AG09309 (cell line): ENCODE measurements at places on chromosomes 1 and 21.

- no peak for DNase-seq
These were observed 10.2 kb upstream of the PLXNA2 start for GRCh38 chr1:208254376-208254775.

DNA sequence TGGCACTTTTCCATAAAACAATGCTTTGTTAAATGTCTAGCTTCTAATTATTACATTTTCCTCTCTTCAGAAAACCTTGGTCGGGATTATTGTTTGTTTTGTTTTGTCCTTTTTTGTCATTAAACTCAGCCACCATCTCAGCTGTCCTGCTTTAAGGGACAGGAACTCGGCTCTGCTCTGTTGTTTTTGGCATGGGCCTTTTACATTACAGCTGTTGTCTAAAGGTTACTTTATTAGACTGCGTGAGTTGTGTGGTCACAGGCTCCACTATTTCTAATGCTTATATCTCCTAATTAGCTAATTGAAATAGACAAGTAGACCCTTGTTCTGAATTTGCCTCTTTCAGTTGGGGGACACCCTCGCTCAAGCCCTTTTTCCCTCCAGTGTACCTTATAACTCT lies 1.6 kb downstream of the PALMD start:
- DNase-seq: no peak

- no peak for DNase-seq
These were observed 35.6 kb downstream of the EPB41 start for GRCh38 chr1:28950006-28950405.

DNA sequence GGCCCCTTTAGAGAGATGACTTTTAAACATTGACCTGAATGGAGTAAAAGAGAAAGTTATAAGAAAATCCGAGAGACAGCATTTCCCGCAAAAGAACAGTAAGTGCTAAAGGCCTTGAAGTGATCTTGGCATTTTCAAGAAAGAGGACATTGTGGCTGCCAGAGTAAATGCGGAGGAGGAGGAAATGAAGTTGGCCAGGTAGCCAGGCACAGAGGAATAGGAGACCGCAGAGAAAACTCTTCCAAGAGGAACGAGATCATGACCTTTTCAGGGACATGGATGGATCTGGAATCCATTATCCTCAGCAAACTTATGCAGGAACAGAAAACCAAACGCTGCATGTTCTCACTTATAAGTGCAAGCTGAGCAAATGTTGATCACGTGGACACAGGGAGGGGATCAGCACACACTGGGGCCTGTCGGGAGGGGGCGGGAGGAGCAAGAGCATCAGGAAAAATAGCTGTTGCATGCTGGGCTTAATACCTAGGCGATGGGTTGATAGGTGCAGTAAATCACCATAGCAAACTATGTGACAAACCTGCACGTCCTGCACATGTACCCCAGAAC lies 49.7 kb downstream of the EEIG2 start:
- DNase-seq: no peak

- DNase-seq: no peak
These were observed 80.1 kb downstream of the ZNF326 start for GRCh38 chr1:90074970-90075391.

DNA sequence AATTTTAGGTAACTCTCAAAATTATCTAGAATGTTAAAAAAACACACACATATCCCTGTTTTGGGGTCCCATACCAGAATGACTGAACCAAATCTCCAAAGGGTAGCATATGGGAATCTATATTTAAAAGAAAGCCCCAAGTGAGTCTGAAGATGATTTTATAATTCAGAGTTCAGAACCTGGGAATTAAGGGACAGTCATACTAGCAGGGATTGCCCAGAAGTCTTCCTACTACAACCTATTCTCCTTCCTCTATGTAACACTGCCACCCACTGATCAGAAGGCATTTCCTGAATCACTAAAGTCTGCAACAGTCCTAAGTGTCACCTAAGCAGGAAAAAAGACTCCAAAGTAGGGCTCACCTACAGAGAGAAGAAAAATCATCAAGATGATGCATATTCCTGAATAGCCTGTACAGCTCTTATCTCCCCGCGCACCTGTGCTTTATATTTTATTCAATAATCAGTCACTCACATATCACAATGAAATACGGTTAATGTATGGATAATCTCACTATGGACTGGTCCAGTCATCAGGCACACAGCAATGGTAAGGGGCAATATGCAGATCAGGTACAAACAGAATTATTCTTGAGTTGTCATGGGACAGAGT lies 4.9 kb downstream of the RGS1 start:
- DNase-seq: no peak

DNA sequence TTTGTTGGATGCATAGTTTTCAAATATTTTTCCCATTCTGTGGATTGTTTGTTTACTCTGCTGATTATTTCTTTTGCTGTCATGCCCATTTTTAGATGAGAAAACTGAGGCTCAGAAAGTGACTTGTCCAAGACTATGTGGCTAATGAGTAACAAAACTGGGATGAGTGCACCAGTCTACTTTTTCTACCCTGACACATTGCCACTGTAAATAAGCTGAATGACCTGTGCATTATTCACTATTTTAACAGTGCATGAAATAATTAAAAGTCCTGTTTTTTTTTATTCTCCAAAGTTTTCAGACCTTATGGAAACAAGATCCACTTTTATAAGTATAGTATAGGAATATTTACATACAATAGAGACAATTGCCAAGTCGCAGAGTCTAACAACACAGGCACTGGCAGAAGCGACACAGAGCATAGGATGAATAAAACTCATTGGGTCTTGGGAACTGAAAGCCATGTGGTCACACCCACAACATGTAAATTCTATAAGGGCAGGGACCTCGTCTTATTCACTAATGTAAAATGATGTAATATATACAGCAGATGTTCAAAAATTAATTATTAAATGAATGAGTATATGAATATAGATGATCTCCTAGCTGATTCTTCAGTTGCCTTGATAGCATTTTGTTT lies 45.2 kb downstream of the HLX start:
- no peak for DNase-seq

DNA sequence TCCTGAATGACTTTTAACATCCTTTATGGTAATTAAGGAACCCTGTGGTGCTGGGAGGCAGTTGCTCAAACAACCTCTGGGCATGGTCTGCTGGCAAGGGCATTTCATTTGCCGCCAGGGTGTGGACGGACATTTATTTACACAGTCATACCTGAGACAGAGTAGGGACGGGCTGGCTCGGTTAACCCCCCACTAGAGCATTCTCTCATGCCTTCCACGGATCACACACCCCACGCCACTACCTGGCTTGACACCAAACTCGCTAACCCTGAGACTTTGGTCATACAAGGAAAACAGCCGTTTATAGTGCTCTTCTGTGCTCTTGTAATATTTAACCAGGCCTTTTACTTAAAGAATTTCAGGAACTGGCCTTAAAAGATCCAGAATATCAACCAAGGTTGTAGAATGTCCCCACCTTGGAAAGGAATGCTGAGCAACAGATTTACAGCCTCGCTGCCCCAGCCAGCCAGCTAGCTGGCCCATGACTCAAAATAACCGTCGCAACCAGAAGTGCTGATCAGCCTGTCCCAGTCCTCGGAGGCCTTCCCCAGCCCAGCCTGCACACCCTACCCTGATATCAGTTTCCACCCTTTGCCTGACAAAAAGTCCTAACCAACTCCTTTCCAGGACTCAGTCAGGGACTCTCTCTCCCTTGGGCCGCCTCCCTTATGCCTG lies 6.5 kb upstream of the PDXK start:
- no peak for DNase-seq

- DNase-seq: no peak
These were observed 55.4 kb downstream of the XCL1 start for GRCh38 chr1:168631671-168632400.

DNA sequence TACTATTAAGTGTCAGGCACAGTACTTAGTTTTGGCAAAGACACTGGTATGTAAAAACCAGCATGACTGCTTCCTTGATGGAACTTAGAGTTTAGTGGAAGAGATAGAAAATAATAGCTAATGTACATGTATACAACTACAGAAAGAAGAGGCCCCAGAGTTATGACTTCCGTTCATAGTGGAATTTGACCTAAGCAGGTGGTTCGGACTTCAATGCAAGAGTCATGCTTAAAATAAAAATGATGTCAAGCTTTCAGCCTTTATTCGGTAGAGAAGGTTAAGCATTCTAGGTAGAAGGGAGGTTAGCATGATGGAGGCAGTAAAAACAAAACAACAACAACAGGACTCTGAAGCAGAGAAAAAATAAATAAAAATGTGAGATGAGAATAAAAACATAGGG lies 165.9 kb downstream of the KCNT2 start:
- DNase-seq: no peak

DNA sequence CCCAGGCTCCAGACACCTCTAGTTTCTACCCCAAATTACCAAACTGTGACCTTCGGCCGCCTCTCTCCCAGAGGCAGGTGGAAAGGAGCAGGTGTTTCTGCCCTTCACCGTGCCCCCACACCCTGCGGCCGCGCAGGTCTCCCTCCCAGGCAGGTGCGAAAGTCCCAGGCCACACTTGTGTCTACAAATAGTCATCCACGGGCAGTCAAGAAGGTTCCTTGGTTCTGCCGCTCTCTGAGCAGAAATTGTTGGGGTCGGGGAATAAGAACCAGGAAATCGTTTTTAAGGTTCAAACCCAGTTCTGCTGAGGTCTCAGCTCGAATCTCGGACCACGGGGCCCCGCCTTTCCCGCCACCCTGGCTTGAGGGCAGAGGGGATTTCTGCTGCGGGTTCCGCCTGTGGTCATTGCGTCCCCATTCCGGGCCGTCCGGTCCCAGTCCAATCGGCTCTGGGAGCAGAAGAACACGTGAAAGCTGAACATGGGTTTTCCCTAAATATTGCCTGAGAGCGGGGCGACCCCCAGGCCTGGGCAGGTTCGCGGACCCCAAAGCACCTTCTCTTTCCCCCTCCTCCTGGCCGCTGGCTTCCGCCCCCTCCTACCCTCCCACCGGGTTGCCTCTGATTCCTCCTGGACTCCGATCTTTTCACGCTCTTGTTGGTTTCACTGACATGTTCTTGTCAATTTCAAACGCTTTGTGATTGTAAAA lies 1.2 kb upstream of the ATF3 start:
- no peak for DNase-seq

DNA sequence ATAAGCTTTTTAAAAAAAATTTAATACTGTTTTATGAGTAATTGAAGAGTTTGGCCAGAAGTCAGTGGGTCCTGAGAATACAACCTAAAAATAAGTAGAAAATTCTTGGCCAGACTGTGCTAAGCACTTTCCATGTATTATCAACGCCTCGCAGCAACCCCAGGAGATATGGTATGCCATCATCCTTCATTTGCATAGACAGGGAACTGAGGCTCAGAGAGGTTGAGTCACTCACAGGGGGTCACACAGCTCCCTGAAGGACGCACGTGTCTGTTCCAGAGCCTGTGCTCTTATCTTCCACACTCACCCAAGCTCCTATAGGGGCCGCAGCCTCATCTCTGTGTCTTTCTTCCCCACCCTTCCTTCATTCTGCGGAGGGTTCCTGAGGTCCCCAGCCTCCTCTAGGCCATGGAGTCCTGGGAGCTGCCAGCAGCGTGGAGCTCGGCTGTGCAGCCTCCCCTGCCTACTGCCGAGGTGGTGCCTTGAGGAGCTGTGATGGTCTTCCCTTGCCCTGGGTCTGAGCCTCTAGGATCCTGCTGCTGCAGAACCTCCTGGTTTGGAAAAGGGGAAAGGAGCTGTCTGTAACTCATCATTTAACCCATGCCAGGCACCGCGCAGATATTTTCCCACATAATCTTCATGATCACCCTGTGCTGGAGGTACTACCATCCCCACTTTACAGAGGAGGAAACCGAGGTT lies 30.3 kb upstream of the ECE1 start:
- no peak for DNase-seq

DNA sequence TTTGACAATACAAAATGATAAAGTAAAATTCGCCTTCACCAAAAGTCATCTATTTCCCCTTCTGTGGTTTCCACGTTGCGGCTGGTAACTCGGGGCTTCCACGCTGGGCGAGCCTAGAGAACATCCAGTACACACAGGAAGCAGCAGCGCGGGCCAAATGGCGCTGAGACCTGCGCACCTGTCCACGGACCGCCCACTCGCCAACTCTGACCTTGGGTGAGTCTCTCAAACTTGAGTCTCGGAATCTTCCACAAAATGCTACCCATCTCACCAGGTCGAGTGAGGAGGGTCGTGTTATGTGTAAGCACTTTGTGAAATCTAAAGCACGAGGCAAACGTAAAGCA lies 820 bp upstream of the TTF2 start:
- no peak for DNase-seq
